ENCODE measurements at places on chromosomes 4 and X.

DNA sequence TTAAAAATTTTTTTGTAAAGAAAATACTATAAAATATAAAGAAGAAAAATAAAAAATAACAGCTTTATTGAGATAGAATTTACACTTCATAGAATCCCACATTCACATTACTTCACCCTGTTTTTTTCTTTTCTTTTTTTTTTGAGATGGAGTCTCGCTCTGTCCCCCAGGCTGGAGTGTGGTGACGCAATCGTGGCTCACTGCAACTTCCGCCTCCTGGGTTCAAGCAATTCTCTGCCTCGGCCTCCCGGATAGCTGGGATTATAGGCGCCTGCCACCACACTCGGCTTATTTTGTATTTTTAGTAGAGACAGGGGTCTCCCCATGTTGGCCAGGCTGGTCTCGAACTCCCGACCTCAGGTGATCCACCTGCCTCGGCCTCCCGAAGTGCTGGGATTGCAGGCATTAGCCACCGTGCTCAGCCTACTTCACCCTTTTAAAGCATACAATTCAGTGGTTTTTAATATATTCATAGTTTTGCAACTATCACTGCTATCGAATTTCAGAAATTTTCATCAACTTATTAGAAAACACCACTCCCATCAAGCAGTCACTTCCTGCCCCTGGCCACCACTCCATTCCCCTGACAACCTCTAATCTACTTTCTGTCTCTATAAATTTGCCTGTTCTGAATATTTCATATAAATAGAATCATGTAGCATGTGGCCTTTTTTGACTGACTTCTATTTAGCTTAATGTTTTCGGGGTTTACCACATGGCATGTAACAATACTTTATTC, 48.7 kb downstream of the TMEM131L start:
- DNase-seq, result no peak

DNA sequence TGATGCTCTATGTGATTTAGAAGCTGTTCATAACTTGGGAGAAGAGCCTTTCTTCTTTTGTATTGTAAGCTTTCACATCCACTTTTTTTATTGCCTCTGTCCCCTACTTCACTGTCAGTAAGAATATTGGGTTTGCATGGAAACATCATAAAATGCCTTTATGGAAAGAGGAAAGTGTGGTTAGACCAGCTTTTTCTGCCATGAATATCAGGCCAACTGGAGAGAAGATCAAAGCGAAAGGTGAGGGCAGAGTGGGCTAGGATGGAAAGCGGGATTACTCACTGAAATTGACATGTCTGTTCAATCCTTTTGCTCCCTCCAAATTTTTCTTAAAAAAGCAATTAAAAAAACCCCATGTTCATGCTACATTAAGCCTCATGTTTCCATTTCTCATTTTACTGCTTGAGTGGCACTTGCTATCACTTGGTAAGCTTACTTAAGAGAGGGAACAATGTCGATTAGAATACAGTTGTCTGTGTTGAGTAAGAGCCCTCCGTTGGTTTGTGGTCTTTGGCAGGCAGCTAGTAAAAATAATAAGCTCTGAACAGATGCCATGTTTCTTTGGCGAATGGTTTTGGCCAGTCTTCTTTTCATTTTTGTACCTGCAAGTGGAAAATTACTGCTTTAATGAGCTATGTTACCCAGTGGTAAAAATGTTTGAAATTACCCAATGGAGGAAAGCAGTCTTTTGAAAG, 35.9 kb downstream of the SUPT20HL1 start:
- no peak for DNase-seq

DNA sequence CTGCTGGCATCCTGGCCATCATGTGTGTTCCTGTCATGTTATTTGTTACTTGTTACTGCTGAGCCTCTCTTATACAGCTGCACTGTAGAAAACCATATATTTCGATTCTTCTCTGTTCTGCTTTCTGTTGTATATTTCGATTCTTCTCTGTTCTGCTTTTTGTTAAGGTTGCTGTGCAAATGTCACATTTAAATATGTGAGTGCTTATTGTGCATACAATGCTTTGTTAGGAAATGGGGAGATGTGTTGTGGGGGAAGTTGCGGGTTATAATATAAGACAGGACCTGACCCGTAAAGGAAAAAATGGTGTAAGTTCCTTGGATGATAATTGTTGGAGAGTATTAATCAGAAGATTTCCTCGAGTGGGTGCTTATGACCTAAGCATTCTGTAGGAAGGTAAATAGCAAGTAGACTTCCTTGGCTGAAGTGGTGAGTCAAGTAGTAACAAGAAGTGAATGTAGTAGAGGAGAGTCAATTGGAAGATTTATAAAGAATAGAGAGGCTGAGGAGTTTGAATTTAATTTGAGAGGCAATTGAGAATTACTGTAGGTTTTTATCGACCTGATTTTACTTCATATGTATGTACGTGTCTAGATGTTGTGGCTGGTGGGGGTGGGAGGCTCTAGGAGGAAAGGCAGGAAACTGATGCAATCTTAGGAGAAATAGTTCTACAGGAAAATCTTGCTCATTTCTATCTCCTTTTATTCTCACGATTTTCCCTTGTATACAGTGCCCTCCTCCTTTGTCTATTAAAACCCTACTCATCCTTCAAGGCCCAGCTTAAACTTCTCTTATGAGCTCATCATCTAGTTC, 8.5 kb downstream of the OGT start:
- no peak for DNase-seq

- DNase-seq, result no peak
These were observed 96.5 kb downstream of the HMX1 start for GRCh38 chr4:8775121-8775520.

- no peak for DNase-seq
These were observed 24.0 kb downstream of the TAB3 start for GRCh38 chrX:30865015-30865414.

DNA sequence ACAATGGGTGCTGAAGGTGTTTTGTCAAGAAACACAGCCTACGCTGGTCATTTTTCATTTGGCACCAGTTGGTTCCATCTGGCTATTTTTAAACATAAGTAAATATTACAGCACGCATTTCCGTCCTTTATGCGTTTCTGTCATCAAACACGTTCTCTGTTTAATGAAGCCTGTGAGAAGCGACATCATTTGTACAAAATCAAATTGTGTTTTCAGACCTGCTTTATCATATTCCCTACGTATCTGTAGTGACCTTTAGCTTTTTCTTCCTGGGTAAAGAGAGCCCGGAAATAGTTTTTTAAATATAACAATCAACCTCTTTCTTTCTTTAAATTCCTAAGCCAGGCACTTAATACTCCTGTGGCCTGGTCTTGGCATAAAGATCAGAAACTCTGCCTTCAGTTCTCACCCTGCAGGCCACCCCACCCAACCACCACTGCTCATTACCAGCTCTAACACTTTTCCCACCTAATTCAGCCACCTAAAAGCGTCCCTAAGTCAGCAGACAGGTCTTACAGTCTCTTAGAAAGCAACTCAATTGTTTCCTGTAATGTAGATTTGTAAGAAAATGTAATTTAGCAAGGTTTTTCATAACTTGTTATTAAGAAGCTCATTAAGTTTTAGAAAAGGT, 30.4 kb downstream of the ACSL1 start:
- no peak for DNase-seq

DNA sequence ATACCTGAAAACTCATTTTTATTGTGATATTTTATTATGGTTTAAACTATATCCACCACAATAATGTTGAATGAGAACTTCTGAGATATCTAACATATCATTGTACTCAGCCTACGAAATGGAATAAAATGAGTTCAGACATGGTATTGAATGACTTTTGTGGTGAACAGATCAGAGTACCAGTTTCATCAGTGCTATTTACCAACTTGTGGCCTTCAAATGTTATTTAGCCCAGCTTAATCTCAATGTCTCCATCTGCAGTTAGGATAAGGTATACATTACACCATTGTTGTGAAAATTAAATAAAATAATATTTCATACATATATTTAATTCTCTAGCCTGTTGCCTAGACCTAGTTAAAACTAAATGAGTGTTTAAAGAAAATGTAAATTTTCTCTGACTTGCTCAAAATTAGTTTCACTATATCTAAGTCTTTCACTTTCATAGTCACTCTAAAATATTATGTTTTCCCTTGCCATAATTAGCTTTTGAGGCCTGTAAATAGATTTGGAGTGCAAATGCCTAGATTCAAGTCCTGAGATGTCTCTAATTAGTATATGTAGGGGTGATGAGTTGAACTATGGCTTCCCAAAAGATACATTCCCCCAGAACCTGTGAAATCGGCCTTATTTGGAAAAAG, 594.2 kb downstream of the STPG2 start:
- DNase-seq, result no peak

- DNase-seq, result no peak
These were observed 9.6 kb downstream of the BMP3 start for GRCh38 chr4:81040012-81040659.

DNA sequence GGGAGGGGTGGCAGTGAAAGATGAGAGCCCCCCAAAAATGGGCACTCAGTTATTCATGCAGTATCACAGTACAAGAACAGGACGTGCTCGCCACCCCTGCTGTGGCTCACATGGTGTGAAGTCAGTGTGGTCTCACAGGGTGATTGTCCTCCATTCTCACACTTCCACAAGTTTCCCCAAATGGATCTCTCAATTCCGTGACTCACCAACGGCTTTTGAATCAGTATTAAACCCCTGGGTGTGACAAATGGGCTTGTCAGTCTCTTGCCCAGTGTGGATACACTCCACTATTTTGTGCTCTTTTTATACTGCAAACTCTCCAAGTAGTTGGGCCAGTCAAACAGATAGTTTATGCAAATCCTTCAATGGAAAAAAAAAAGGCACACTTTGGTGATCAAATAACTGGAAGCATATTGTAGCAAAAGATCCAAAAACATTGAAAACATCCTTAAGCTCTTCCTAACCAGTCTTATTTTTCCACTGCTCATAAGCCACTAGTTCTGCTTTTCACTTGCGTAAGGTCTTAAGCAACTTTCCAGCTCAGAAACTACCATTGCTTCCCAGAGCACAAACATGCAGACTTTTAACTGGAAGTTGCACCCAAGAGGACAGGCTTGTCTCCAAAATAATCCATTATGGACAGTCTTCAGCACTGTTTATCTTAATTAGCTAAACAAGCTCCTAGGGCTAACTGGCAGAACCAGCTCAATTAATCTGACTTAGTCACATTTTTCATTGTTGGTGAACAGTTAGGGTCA, 365.7 kb downstream of the PPP3CA start:
- no peak for DNase-seq

DNA sequence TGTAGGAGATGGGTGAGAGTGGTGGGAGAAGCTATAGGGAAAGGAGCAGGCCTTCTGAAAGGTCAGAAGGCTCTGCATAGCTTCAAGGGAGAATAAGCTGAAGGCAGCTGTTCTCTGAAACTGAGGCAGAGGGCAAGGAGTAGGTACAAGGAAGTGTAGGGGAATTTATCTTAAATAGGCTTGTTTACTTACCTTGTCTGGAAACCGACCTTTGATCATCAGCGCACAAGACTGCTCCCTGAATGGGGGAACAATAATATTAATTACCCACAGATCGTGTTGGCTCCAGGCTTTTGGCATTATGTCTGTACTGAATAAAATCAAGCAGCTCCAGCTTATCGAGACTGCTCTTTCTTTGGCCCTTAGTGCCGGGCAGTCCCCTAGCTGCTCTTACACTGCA, 175.5 kb upstream of the MAGEB16 start:
- DNase-seq, result no peak

- DNase-seq, result no peak
These were observed 281.4 kb downstream of the GPM6A start for GRCh38 chr4:175530655-175531054.

DNA sequence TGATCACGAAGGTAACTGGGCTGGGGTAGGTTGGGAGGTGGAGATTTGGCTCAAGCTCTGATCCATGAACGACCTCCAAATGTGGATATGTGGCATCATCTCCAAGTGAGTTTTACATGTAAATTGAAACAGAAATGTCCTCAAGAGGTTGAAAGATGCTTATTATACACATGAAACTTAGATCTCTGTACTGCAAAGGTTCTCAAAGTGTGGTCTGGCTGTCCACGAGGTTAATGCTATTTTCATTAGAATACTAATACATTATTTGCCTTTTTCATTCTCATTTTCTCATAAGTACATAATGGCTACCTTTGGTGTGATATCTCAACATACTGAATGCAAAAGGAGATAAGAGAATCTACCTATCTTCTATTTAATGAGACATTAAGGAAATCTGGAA, 198.2 kb downstream of the RASL11B start:
- no peak for DNase-seq

GRCh38 chr4:72971572-72971971, 97.9 kb downstream of the COX18 start:
- DNase-seq, result no peak

DNA sequence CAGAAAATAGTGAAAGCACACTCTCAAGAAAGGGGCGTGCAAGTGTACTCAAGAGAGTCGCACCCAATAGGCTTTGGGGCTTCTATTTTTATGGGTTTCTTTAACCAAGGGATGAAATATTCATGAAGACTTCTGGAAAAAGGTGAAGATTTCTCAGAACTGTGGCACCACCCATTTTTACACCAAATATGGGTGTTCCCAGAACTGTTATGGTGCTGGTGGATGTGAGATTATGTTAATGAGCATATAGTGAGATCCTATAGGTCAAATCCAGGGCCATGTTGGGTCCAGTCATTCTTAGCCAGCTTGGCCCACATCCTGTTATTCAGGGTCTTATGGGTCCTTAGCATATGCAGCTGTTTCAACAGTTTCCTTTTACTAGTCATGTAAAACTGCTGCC, 61.0 kb upstream of the SMIM10 start:
- no peak for DNase-seq

- no peak for DNase-seq
These were observed 78.9 kb downstream of the IL21 start for GRCh38 chr4:122541996-122542395.

DNA sequence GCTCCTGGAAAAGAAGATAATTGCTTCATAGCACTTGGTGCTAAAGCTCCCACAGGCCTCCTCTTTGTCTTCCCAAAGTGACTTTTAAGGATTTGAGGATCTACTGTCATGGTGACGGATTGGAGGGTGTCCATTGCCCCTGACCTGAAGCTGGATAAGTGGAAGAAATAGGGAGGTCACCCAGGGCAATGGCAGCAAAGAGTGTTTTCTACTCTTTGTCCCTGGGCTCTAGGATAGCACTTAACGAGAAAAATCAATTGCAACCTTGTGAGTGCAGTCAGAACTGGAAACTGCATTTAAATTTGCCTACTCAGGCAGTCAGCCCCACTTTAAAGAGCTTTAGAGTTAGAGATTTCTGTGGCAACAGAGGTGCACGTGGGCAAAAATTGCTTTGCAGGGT, 43.7 kb upstream of the XK start:
- no peak for DNase-seq

All from stimulated activated CD8-positive, alpha-beta memory T cell treated with anti-CD3 and anti-CD28 coated beads, Interleukin-15, amount 100 ng/mL, for 1 hour (primary cell).